ENCODE measurements at places on chromosomes 12 and 14.

GRCh38 chr12:69044887-69045286, 111.9 kb upstream of the CPM start:
- no peak for DNase-seq

- DNase-seq: no peak
These were observed 135.8 kb downstream of the SLC8A3 start for GRCh38 chr14:70052990-70053389.

- DNase-seq: no peak
These were observed 83.9 kb upstream of the OSBPL8 start for GRCh38 chr12:76643438-76643837.

GRCh38 chr14:91241863-91242262, 2.6 kb downstream of the GPR68 start:
- DNase-seq: no peak

- DNase-seq: no peak
These were observed at the start of gene SUOX for GRCh38 chr12:55996715-55997534. SUOX (plus strand) TSS chr12:55997276; CDS start chr12:56002222, 4,946 bp downstream.

- peak; percentile 31 for DNase-seq
These were observed 256.3 kb upstream of the SFSWAP start for GRCh38 chr12:131454418-131455217.

DNA sequence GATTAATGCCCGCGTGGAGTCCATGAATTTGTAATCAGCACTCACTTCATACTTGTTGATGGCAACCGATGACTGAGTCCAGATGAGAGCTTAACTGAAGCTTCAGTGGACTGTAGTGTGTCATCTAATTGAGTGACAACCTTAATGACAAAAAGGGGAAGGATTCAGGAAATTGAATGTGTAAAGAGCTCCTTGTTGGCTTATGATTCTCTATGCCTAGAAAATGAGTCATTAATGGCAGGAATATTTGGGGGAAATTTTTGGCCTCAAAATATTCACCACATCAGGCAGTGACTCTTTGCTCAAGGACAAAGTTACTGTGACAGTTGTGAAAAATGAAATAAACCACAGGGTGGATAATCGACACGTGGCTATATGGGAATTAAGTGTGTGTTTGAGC, 55.3 kb upstream of the STON2 start:
- no peak for DNase-seq

DNA sequence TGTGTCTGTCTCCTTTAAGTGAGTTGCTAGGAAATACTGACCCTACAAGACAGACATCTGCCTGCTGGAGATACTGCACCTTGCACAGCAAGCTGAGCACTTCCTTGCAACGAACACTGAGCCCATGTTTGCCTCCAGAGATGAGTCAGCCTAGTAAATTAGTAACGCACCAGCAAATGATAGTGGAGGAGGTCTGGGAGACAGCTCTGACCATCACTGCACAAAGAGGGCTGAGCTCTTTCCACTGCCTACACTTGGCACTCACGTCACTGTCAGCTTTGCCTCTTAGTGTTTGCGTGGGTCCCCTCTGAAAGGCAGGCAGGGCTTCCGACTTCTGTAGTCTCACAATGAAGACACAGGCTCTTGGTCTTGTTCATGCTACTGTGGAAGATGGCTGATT, 109.0 kb downstream of the APAF1 start:
- DNase-seq: no peak

- no peak for DNase-seq
These were observed 344.0 kb downstream of the DPF3 start for GRCh38 chr14:72549854-72550253.

- no peak for DNase-seq
These were observed 652 bp downstream of the SART3 start for GRCh38 chr12:108560321-108560721.

DNA sequence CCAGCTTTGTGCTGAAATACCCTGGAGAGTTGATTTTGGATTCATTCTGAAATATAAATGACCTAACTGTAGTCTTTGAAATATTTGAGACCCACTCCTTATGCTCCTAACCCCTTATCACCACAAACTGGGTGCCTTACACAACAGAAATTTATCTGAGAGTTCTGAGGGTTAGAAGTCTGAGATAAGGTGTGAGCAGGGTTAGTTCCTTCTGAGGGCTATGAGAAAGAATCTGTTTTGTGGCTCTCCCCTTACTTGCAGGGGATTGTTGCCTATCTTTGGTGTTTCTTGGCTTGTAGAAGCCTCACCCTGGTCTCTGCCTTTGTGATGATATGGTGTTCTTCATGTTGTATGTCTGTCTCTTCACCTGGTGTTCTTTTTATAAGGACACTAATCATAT, 91.7 kb downstream of the DERA start:
- no peak for DNase-seq

DNA sequence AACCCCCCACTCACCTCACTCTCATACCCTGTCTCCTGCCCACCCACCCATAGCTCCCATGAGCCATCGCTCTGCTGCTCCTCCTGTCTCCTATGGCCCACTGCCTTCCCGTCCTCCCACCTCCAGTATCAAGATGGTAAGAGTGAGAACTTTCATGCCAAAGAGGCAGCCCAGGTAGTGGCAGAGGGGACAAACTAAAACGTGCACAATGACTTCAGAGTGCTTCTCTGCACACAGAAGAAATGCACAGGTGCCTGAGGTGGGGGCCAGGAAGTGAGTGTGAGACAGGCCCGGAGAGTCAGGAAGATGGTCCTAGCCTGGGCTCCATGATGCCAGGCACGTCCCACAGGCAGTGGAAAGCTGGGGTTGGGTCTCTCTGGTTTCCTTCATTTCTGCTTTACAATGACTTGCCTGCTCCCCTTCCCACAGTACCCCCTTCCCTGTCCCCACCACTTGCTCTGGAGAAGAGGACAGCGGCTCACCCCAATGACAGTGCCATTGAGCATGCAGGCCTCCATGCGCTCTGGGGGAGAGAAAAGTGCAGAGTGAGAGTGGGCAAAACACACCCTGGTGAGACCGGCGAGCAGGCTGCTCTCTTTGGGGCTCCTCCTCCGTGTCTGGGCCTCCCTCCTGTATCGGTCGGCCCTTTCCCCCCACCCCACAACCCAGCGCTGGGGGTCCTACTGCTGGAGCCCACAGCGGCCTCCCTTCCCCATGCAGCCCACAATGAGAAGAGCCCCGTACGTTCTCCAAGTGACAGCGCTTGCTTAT, 22.8 kb upstream of the ANO2 start:
- no peak for DNase-seq

DNA sequence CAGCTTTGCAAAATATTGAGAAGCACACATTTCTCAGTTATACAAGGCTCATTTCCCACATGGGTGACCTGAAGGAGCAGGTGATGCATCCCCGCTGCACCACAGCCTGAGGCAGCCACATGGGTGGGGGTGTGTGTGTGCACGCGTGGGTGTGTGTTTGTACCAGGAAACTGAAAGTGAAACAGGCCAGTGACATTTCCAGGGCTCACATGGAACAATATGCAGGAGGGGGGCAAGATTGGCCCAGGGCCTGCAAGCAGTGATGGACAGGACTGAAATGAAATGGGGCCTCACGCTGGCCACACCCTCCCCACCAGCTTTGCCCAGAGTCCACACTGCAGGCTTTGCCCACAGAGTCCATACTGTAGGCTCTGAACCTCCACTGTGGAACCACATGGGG, 154.2 kb upstream of the PARP11 start:
- peak; percentile 61 for DNase-seq

GRCh38 chr14:28678887-28679286, 87.7 kb upstream of the FOXG1 start:
- no peak for DNase-seq

DNA sequence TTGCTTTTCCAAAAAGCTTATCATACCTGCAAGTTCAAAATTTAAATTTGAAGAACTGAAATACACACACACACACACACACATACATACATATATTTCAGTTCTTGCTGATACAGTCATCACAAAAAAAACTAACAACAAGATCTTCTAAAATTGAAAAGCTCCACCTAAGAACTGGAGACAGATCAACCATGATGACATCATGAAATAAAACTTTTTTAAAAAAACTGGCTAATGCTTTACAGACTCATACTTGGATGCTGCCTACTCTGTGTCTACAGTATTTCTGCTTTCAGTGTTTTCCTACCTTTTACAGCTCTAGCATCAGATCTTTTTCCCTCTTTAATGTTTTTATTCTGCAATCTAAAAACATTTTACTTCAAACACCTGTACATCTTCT, 261.4 kb downstream of the DIO2 start:
- no peak for DNase-seq

GRCh38 chr14:22535916-22536315, 53.1 kb downstream of the DAD1 start:
- no peak for DNase-seq

DNA sequence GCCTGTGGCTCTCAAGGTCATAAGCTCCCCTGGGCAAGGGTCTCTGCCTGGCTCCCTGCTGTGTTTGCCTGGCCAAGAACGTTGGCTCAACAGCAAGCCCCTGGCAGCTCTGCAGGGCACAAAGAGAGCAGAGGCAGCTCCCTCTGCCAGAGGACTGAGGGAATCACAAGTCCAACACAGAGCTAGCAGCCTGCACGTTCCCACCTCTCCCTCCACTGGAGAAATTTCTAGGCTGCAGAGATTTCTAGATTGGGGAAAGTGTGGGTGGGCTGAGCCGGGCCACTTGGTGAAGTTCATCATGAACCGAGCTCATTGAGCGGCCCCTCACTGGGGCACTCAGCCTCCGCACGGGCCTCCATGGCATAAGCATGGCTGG, 19.8 kb downstream of the ZFYVE21 start:
- no peak for DNase-seq

DNA sequence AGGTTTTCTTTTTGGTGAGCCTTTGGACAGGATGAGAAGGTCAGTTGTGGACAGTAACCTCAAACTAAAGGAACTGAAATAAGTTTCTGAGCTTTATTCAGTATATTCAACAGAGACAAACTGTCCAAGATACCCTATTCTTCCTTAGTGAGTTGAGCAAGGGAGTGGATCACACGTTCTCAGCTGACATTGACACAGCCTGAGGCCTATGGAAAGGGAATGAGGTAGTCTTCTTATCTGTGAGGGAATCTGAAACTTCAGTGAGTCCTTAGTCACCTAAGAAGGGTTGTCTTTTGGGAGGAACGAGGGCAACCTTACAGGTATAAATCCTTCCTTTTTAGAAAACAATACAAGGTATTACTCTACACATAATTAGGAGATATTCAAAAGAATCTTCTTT, 5.0 kb upstream of the NUBPL start:
- no peak for DNase-seq

DNA sequence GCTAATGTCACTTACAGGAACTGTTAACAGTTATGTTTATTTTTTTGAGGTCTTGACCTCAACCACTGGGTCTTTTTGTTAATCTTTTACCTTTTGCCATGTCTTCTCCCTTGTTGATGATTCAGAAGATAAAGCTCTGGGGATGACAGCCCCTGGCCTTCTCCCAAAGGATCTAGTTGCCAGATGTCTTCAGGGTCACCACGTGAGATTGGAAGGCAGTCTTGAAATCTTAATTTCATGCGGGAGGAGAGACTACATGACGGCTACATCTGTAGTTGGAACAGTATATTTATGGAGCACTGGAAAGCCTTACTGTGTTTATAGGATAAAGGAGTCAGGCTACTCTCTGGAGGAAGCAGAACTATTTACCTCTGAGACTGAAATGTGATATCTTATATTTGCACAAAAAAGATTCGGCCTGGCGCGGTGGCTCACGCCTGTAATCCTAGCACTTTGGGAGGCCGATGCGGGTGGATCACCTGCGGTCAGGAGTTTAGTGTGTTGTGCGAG, 5.6 kb downstream of the MLEC start:
- no peak for DNase-seq

DNA sequence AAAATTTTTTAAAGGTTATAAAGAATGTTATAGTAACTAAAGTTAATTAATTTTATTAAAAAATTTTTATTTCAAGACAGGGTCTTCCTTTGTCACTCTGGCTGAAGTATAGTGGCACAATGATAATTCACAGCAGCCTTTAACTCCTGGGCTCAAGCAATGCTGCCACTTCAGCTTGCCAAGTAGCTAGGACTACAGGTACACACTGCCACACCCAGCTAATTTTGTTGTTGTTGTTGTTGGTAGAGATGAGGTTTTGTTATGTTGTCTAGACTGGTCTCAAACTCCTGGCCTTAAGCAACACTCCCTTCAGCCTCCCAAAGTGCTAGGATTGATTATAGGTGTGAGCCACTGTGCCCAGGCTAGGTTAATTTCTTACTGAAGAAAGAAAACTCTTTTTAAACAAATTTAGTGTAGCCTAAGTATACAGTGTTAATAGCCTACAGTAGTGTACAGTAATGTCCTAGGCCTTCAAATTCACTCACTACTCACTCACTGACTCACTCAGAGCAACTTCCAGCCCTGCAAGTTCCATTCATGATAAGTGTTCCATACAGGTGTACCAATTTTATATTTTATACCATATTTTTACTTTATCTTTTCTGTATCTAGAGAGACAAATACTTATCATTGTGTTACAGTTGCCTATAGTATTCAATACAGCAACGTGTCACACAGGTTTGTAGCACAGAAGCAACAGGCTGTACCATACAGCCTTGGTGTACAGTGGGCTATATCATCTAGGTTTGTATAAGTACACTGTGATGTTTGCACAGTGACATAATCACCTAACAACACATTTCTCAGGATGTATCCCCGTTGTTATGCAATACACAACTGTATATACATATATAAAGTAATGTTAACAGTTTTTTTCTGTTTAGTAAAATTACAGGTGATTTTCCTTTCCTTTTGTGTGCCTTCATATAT, 24.7 kb upstream of the DNAAF2 start:
- DNase-seq: no peak

DNA sequence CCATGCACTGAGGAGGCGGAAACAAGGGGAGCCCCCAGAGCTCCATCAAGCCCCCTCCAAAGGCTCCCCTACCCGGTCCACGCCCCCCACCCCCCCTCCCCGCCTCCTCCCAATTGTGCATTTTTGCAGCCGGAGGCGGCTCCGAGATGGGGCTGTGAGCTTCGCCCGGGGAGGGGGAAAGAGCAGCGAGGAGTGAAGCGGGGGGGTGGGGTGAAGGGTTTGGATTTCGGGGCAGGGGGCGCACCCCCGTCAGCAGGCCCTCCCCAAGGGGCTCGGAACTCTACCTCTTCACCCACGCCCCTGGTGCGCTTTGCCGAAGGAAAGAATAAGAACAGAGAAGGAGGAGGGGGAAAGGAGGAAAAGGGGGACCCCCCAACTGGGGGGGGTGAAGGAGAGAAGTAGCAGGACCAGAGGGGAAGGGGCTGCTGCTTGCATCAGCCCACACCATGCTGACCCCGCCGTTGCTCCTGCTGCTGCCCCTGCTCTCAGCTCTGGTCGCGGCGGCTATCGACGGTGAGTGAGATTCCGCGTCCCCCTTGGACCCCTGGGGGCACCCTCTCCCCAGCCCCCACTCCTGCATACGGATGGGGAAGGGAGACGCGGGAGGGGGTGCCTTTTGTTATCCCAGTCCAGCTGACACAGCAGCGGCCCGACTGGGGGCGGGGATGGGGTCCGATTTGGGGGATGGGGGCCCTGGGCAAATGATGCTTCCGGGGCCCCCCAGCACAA, 400 bp downstream of the LRP1 start:
- DNase-seq: no peak

DNA sequence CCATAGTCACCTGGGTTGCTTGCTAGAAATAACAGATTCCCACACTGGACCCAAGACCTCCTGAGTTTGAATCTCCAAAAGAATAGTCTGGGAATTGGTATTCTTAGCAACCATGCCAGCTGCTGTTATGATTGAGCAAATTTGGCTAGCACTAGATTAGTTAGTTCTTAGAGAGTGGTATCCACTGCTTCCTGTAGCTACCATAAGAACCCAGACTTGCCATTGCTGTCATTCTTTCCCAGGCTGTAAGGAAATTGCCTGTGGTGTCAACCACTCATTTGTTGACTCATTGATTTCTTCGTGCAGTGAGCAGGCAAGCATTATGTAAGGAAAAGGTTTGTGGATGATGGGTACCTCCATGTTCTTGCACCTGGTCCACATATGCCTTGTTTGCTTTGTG, 201.8 kb upstream of the RGS6 start:
- DNase-seq: no peak

GRCh38 chr12:69821456-69822159, 3.4 kb upstream of the MYRFL start:
- no peak for DNase-seq
